Right cardiac atrium (tissue), 5 donors: ENCODE measurements at places on chromosomes 4 and X. TPM values are rescaled to one million over a fixed set of nuclear protein-coding genes. Genes with fewer than 3 reads are reported as not detected.

EGF gene
- 15.4 TPM for total RNA-seq

CSTF2 gene
- total RNA-seq = 5.8 TPM

ZNF711 gene
- 6.4 TPM for total RNA-seq

TMPRSS11B gene
- total RNA-seq = not detected

LCORL gene
- 7.3 TPM for total RNA-seq

LNX1 gene
- total RNA-seq = 5.3 TPM

FGF16 gene
- total RNA-seq = not detected

OPRPN gene
- not detected for total RNA-seq

TMEM255A gene
- total RNA-seq = 0.48 TPM

CFP gene
- 7.3 TPM for total RNA-seq

IBSP gene
- total RNA-seq = not detected

TMPRSS11F gene
- not detected for total RNA-seq

TMEM150C gene
- total RNA-seq = 15.8 TPM

FHDC1 gene
- 0.37 TPM for total RNA-seq

DNA sequence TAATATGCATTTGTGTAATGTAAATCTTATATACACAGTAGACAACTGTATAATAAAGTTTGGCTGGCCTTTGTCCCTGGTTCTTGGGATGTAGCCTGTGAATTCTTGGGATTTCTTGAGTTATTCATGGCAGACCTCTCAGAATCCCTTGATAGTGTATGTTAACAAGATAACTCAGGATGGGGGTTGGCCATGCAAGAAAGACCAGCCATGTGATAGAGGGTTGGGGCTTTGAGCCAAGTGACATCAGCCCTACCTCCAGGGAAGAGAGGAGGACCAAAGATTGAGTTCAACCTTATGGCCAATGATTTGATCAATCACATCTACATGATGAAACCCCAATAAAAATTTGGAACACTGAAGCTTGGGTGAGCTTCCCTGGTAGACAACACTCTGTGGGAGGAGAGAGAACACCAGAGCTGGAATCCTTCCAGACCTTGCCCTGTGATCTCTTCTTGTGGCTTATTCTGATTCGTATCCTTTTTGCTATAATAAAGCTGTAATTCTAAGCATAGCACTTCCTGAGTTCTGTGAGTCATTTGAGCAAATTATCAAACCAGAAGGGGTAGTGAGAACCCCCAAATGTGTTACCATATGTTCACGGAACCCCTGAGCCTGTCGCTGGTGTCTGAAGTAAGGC, 11.3 kb downstream of the SLC2A9 start:
- DNase-seq = no peak

- no peak for DNase-seq
Measured at GRCh38 chr4:77903186-77903585, 40.6 kb downstream of the MRPL1 start.

DNA sequence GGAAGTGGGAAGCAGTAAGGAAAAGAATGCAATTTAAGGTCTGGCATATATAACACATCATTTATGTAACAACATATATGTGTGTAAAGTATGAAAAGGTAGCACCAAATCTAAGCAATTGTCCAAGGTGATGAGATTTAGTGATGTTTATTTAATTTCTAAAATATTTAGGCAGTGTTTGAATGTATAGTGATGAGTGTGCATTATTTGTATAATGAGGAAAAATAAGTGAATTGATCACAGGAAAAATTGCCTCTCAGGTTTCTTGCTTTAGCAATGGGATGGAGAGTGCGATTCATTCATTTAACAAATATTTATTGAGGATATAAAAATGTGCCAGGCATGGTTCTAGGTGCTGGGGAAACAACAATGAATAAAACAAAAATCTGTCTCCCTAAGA, 2.2 kb upstream of the MAGED1 start:
- no peak for DNase-seq

DNA sequence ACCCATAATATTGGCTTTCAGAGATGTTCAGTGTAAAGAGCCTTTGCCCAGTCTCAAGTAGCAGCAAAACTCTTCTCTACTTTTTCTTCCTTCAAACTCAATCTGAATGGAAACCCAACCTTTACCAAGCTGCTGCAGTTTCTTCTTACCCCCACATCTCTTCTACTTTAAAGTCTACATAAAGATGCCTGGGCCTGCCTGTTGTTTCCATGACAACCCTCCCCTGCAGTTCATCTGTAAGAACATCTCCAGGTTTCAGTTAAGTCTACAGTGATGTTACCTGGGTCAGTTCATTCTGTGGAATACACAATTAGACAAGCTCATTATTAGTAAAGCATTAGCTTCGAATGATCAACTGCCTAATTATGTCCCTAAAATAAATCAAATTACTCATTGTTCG, 81.4 kb downstream of the SPANXN3 start:
- no peak for DNase-seq

DNA sequence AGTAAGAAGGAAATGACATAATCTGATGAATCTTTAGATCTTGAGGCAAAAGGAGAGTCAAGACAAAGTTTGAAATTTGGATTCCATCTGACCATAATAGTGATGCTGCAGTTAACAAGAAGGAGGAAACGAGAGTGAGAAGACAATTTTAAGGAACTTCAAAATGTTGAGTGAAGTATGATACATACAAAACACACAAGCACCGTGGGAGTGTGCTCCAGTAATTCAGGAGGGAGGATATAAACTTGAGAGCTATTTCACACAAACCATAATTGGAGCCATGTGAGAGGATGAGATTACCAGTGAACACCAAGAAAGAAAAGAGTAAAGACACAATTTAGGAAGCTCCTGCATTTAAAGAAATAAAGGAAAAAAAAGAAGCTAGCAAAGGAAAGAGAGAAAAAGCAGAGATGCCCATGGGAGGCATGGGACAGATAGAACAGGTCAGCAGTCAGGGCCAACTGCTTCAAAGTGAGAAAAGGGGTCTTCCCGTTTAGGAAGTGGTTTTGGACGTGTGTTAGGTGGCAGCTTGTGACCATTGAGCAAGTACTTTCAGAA, 150.7 kb upstream of the SLC7A11 start:
- no peak for DNase-seq

DNA sequence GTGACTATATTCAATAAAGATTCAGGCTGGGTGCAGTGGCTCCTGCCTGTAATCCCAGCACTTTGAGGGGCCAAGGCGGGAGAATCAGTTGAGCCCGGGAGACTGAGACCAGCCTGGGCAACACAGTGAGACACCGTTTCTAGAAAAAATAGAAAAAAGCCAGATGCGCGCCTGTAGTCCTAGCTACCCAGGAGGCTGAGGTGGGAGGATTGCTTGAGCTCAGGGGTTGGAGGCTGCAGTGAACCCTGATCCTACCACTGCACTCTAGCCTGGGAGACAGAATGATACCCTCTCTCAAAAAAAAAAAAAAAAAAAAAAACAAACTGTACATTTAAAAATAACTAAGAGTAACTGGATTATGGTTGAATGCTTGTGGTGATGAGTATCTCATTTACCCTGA, 1.1 kb downstream of the NUDT6 start:
- DNase-seq = no peak

DNA sequence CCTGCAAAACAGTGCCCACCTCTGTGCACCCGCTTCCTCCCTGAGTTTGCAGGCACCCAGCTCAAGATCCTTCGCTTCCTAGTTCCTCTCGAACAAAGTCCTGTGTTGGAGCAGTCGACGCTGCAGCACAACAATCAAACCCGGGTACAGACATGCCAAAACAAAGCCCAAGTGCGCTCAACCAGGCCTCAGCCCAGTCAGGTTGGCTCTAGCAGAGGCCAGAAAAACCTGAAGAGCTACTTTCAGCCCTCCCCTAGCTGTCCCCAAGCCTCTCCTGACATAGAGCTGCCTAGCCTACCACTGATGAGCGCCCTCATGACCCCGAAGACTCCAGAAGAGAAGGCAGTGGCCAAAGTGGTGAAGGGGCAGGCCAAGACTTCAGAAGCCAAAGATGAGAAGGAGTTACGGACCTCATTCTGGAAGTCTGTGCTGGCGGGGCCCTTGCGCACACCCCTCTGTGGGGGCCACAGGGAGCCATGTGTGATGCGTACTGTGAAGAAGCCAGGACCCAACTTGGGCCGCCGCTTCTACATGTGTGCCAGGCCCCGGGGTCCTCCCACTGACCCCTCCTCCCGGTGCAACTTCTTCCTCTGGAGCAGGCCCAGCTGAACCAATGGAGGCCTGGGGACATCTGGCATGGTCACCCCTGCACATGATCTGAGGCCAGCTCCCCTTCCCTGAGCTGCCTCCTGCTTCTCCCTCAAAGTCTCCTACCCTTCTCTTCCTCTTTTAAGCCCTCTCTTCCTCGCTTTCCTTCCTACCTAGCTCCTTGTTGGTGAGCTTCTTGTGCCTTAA, 6.9 kb downstream of the APEX2 start:
- no peak for DNase-seq

DNA sequence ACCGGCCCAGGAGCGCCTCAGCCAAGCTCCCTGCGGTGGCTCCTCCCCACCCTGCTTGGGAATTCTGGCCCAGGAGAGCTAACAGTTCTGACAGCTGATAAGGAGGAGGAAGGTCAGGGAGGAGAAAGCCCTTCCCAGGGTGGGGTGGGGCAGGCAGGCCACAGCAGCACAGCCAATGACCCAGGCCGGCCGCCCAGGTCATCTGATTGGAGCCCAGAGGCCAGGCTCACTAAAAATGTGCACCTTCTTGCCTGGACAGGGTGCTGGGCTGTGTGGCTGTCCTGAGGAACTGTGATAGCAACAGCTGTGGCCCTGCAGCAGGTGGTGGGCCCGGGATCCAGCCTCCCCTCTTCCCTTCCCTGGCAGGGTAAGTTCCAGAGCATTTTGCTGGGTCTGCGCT, 17.2 kb upstream of the SH3TC1 start:
- DNase-seq = peak; percentile 79

GRCh38 chrX:108347800-108348199, 90.4 kb downstream of the COL4A6 start:
- DNase-seq = no peak

GRCh38 chr4:116529129-116529528, 556.2 kb downstream of the TRAM1L1 start:
- no peak for DNase-seq

GRCh38 chrX:105822138-105823091, at the start of gene NRK:
TSS of gene NRK (plus strand) at chrX:105822539. CDS start at chrX:105822846, 307 bp downstream.
- DNase-seq = peak; percentile 17

GRCh38 chr4:183429489-183429888, 14.9 kb upstream of the CDKN2AIP start:
- no peak for DNase-seq

GRCh38 chrX:121886557-121886956, 839.1 kb downstream of the GLUD2 start:
- no peak for DNase-seq

DNA sequence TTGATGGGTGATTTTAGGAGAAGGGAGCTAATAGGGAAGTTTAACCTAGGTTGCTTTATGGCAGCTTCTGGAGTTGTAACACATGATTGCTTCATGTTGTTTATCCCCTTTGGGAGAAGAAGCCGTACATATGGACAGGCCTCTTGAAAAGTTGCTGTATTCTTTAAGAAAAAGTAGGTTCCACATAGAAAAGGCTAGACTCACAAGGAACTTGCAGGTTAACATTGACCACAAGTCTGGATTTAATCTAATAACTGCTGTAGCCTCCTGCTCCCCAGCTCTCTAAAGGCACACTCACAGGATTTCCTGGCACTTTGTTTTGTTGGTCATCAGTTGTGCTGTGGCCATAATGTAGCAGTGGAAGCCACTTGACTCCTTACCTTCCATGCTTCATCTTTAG, 19.7 kb downstream of the FNIP2 start:
- no peak for DNase-seq

DNA sequence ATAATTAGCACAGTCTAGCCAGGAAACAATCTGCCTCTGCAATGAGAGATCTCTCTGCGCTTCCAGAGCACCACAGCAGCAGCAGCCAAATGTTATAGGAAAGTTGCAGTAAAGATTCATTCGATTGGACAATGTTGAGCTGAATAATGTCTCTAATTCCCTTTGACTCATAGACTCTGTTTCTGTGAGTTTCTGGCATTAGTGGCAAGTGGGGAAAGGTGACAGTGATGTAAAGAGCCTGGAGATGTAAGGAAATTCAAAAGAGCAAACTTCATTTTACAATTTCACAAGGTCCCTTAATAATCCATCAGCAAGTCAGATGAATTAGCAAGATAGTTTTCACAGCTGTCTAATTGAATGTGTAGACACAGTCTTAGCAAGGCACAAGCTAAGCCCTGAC, 184.4 kb downstream of the VEGFC start:
- no peak for DNase-seq

- DNase-seq = peak; percentile 38
Measured at GRCh38 chr4:3821580-3822229, 55.5 kb downstream of the ADRA2C start.

DNA sequence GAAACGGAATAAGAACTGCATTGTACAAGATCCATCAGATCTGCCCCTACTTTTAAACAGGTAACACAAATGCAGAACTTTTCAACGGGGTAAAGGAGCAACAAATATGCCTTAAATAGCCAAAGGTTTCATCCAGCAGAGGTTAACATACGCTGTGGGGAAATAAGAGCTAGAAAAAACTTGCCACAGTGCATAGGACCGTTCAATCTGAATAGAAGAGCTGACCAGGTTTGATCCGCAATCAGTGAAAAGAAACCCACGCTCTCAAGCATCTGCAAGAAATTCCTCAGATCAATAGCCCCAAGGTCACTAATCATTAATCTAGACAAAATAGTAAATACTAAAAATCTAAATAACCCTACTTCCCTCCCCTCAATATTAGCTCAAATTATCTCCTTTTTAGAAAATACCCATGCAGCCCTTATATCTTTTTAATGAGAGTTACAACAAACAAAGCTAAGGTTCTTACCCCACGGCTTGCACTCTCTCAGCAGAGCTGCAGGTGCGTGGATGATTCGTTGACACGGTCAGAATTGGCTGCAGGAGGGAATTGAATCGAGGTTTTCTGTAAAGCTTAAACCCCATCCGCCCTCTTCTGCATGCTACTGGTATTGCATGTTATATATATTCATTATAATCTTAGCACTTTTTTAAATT, at the start of gene TLR10:
Gene TLR10 (minus strand): TSS at position 539 of the 657 bp plus-strand sequence. CDS start 7,400 bp downstream, outside the sequence.
- peak; percentile 41 for DNase-seq

GRCh38 chr4:39587881-39588280, 50.8 kb downstream of the SMIM14 start:
- no peak for DNase-seq
